Naive B cell (primary cell): ENCODE measurements at places on chromosomes 2 and 18.

DNA sequence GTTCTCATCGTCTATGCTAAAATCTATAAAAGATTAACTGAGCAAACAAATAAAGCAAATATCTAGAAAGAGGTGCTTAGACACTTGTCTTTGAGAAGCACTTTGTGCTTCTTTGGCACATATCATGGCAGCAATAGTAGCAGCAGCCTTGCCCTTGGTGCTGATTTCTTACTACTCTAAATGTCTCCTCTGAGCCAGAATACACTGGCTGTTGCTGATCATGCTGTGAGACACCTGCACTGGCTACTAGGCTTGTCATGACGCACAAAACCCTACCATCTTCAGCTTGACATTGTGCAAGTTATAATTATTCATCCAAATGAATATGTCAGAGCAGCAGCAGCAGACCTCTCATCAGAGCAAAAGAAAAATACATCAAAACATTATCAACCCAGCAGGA is 46.7 kb downstream of the FANCL start:
- DNase-seq, result no peak

GRCh38 chr18:62587689-62588088 is 64.9 kb downstream of the ZCCHC2 start:
- DNase-seq, result no peak

GRCh38 chr2:144130551-144130950 is 389.4 kb downstream of the ZEB2 start:
- DNase-seq, result no peak

- DNase-seq, result no peak
These were observed 29.4 kb downstream of the MAIP1 start for GRCh38 chr2:199984755-199985154.

DNA sequence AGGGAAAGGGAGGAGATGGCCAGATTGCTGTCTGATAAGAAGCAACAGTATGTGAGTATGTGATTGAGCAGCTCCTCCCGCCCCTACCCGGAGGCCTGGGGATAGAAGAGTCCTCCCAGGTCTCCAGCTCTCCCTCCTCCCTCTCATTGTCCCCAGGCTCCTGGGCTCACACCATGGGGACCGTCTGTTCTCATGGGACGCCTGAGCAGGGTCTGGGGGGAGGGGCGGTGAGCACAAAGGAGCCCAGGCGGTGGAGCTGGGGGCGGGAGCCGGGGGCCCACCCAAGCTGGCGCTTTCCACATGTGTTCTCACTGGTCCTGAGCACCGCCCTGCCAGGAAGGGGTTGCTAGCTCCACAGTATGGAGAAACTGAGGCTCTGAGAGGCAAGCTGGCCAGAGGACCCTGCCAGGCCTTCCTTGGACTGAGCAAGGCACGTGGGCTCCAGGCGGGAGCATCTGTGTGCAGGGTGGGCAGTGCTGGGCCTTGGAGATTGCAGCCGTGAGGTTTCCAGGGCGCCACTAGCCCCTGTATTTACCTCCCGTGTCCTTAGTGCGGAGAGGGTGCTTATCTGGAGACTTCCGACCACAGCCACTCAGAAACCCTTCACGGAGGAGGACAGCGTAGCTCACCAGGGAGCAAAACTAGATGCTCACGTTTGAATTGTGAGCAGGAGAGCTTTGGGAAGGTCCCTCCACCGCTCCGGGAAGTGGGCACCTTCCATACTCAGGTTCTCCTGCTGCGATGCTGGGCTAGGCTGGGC is 37.4 kb downstream of the PDIA6 start:
- no peak for DNase-seq

DNA sequence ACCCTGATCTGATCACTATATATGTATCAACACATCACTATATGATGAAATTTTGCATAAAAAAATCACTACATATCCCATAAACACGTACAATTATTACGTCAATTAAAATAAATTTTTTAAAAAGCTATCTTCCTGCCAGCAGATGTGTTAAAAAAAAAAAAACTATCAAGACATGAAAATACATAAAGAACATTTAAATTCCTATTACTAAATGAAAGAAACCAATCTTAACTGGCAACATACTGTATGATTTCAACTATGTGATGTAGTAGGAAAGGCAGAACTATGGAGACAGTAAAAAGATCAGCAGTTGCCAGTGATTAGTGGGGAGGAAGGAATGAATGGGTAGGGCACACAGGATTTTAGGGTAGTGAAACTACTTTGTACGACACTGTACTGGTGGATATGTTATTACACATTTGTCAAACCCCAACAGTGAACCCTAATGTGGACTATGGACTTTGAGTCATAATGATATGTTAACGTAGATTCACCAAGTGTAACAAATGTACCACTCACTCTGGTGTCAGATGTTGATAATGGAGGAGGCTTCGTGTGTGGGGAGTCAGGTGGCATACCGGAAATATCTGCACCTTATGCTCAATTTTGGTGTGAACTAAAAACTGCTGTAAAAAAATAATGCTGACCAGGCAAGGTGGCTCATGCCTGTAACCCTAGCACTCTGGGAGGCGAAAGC is 27.4 kb downstream of the USP34 start:
- DNase-seq, result peak; percentile 60

DNA sequence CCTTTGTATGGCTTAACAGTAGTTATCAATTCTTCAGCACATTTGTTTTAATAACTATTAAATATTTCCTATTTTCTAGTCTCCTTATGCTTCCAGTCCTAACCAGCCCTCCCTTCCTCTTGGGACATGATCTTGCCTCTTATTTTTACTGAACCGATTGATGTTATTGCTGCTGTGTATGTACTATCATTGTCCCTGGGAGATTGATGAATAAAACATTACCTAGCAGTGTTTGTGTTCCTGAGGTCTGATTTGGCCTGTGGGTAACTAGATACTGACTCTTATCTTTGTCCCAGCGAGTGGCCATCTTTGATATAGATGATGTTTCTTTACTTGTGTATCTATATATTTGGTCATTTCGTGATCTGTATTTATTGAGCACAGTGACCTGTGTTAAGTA is 192.9 kb downstream of the BABAM2 start:
- DNase-seq, result no peak

DNA sequence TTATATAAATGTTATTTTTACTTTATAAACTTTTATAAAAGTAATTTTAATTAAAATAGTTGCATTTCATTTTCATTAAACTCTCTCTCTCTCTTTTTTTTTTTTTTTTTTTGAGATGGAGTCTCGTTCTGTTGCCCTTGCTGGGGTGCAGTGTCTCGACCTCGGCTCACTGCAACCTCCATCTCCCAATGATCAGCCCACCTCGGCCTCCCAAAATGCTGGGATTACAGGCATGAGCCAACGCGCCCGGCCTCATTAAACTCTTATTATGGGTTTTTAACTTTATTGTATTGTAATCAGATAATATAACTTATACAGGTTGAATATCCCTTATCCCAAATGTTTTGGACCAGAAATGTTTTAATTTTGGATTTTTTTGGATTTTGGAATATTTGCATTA is 10.9 kb upstream of the NPPC start:
- no peak for DNase-seq

- no peak for DNase-seq
These were observed 111.2 kb upstream of the KLHL29 start for GRCh38 chr2:23273786-23274185.

- no peak for DNase-seq
These were observed 6.9 kb downstream of the OSR1 start for GRCh38 chr2:19351499-19351898.

- DNase-seq, result no peak
These were observed 44.5 kb downstream of the TMEM131 start for GRCh38 chr2:97951155-97951680.

DNA sequence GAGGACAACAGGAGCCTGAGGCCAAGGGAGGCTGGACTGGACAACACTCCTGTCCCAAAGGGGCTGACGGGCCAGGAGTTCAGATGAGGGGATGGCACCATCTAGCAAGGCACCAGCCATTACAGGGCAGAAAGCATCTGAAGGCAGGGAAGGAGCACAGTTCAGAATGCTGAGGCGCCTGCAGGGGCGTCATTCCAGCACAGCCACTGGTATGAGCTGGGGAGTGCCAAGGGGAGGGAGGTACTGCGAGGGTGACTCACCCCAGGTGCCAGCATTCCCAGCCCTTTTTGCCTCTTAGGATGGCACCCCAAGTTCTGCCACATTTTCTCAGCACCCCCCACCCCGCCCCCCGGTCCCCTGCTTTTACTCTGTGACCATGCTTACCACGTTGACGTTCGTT is 129.8 kb upstream of the EPAS1 start:
- DNase-seq, result no peak

DNA sequence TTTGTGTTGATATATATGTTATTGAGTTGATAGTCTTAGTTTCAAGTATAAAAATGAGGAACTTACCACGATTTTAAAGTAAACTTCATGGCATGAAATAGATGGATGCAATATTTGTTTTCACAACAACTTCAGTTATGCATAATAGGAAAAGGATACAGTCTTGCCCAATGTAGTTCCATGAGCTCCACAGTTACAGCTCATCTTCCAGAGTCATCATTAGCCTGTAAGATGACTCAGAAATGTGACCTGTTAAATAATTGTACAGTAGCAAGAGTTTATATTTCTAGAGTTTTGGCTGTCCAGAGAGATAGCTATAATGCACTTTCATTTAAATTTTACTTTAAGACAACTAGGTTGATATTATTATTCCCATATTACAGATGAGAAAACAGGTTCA is 80.9 kb upstream of the ARHGAP28 start:
- no peak for DNase-seq

- DNase-seq, result no peak
These were observed 57.7 kb downstream of the PUM2 start for GRCh38 chr2:20292984-20293383.

GRCh38 chr2:120498576-120499394 is 152.8 kb downstream of the INHBB start:
- DNase-seq, result no peak

DNA sequence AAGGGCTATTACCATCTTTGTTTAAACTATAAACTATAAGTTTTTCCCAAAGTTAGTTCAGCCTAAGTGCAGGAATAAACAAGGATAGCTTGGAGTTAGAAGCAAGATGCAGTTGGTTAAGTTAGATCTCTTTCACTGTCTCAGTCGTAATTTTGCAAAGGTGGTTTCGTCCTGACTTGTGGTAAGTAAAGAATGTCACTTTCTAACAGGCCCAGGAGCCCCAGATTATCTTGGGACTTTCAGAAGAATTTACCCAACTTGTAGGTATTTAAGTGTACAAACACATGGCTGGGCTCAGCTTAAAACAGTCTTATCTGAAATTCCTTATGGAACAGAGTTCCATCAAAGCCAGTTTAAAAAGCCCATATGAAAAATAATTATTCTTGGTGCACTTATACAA is 18.3 kb upstream of the FAM98A start:
- DNase-seq, result no peak

- DNase-seq, result peak; percentile 45
These were observed 32.2 kb downstream of the TMEFF2 start for GRCh38 chr2:192162392-192163042.

GRCh38 chr2:25197336-25198208 is 29.2 kb upstream of the POMC start:
- no peak for DNase-seq

GRCh38 chr2:233059797-233060500 is at the start of gene INPP5D:
INPP5D (plus strand) TSS chr2:233060342; CDS start chr2:233060479, 137 bp downstream.
- DNase-seq, result peak; percentile 87

- DNase-seq, result peak; percentile 48
These were observed 48.8 kb downstream of the ANKRD44 start for GRCh38 chr2:197261808-197262226.

DNA sequence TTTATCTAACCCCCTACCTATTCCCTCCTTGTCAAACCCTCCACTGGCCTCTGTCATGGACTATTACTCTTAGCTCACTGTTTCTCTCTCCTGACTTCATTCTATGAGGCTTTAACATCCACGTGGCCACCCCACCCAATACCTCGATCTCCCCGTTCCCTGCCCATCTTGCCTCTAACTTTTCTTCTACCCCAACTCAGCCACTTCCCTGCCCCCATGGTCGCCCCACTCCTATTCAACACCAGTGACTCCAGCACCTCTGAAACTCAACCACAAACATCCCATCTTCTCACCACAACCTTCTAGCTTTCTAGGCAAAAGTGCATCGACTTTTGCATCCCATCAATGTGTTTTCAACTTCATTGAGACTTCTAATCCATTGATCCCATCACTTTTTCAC is 94.2 kb upstream of the EPAS1 start:
- no peak for DNase-seq

GRCh38 chr2:233966388-233966787 is 49.2 kb downstream of the TRPM8 start:
- DNase-seq, result no peak

DNA sequence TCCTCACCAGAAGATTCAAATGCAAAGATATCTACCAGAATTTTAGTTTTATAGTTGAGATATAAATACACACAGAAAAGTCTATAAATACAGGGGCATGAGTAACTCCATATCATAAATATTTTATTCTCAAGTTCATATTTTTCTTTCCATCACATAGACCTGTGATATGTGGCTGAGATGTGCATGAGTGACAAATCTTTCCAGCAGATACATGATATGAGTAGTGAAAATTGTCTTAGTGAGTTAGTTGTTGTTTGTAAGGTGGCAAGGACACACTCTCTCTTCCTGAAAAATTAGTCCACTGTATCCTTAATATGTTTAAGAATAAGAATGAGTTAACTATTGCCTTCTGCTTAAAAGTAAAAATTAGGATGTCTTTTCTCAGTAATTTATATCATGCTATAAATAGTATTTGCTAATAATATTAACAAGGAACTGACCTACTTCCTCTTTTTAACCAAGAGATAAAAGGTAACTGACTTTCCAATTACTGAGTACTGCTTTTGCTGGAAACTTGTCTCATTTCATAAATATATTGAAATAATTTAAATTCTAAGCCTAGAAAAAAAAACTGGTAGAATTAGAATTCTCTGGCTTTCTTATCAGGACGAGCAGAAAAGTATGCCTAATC is 85.2 kb upstream of the SESTD1 start:
- no peak for DNase-seq

GRCh38 chr2:196284144-196284844 is 112.9 kb upstream of the STK17B start:
- DNase-seq, result no peak

DNA sequence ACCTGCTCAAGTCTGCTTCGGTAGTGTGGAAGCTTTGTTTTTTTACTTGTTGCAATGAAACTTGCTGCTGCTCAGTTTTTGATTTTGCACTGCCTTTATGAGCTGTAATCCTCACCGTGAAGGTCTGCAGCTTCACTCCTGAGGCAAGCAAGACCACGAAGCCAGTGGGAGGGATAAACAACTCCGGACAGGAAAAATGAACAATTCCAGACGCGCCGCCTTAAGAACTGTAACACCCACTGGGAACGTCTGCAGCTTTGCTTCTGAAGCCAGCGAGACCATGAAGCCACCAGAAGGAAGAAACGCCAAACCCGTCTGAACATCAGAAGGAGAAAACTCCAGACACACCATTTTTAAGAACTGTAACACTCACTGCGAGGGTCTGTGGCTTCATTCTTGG is 245.7 kb upstream of the REG3G start:
- no peak for DNase-seq

DNA sequence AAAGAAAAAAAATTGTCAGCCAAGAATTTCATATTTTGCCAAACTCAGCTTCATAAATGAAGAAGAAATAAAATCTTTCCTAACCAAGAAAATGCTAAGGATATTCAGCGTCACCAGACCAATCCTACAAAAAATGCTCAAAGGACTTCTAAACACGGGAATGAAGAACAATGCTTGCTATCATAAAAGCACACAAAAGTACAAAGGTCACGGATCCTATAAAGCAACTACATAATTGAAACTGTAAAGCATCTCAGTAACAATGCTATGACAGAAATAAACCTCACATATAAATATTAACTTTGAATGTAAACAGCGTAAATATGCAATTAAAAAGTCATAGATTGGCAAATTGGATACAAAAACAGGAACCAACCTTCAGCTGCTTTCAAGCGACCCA is 1314.6 kb upstream of the GYPC start:
- DNase-seq, result no peak

- DNase-seq, result no peak
These were observed 87.3 kb downstream of the ACAA2 start for GRCh38 chr18:49725809-49726674.
